T47D (cell line): ENCODE measurements at places on chromosomes 2 and 18.

DNA sequence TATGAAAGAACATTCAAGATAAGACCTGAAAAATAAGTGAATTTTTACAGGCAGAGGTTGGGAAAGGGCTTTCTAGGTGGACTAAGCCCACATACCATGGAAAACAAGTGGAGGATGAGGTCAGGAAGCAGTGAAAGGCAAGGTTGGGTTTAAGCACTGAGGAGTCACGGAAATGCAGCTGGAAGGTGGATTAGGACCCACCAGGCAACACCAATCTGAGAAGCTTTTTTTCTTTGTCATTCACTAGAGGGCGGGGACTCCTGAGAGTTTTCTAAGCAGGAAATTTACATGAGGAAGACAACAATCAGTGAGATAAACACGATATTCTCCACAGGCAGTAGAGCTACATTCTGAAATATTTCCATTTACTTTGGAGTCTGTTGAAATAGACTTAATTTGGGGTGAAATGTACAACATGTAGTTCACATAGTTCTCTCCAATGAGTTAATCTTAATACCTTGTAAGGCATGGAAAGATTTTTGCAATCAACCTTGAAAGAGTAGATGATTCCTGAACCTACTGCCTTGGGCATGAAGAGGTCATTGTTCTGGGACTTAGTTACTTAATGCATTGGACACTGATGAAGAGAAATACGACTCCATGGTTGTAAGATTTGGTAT, 40.7 kb downstream of the VIT start:
- DNase-seq, result no peak

DNA sequence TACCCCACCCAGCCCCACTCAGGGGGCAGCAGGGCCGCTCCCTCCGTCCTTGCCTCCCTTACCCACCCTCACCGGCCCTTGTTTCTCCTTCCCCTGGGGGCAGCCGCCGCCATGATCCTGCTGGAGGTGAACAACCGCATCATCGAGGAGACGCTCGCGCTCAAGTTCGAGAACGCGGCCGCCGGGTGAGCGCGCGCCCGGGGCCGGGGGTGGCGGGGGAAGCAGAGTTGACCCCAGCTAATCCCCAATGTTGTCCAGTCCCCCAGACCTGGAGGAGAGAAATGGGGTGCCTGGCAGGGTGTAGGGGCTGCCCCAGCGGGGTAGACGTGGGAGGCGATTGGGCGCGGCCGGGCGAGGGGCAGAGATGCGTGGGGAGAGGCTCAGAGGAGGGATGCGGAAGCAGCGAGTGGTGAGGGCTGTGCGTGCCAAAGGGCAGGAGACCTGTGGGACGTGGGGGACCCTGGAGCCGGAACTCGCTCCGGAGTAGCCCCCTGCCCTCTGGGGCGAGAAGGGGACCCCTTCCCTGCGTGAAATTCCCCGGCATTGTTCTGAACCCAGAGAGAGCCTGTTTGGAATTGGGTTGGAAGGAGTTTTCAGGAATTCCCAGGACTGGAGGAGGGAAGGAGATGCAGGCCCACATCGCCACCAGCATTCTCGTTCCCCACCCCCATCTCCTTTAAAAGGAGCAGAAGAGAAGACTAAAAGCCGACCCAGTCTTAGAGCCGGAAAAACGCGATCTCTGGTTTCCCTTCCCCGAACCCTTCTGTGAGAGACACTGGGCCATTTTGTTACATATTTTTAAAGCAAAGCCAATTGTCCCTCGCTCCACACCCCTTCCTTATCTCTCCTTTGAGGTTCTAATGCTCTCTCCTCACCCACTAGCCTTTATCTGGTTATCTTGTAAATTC, 625 bp downstream of the ARPC2 start:
- peak; percentile 38 for DNase-seq

DNA sequence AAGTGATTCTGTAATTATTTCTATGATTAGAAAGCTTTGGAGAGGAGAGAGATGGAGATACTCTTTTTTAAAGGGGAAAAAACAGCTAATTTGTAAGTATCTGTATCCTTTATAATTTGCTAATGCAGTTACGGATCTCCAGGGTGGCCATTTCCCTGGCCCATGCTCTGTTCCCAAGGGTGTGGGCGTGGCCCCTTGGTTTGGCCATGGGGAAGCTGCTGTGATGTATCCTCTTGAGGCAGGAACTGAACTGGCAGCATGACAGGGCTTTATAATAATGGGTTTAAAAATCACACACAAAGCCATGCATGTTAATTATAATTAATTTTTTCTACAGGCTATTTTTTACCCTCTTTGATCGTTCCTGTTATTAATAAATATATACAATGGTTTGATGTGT, 27.0 kb downstream of the TRAPPC12 start:
- no peak for DNase-seq

DNA sequence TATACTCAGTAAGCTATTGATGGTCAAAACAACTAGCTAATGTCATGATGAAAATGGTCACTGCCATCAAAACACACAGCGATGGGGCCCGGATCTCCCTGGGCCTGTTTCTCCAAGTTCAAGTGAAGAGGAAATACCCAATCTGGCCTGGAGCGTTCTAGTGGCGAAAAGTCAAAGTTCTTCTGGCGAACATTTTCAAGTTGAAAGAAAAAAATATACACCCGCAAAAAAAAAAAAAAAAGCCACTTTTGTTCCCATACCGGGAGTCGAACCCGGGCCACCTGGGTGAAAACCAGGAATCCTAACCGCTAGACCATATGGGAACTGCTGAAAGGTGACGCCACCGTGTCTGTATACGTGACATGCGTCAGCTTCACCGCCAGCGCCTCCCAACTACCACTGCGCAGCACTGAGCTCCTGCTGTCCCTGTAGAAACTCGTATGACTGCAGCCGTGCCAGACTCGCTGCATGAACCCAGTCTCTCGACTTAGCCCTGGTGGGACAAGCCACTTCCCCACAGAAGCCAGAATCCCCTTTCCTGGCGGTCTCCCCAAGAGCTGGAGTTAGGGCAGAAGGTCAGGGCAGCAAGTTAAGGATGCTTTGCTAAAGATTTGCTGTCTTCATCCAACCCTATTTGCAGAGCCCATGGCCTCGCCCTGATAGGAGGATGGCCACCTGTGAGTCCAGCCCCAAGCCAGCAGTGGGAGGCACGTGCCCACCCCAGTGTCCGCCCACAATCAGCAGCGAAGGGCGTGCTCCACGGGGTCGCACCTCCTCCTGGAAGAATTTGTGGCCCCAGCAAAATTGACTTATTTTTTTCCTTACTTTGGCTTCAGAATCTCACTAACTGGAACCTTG, 5.6 kb upstream of the IMP4 start:
- no peak for DNase-seq

DNA sequence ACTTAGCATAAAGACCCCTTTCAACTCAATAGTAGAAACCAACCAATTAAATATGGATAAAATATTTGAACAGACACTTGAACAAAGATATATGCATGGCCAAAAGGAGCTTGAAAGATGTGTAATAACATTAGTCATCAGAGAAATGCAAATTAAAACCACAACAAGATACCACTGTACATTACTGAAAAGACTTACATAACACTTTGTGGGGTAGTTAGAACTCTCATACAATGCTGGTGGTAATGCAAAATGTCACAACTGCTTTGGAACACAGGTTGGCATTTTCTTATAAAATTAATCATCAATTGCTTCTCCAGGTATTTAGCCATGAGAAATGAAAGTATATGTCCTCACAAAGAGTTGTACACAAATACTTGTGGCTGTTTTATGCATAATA, 60.7 kb downstream of the TTC27 start:
- DNase-seq, result no peak

- no peak for DNase-seq
These were observed 479 bp upstream of the ATP5F1A start for GRCh38 chr18:46098616-46098933.

DNA sequence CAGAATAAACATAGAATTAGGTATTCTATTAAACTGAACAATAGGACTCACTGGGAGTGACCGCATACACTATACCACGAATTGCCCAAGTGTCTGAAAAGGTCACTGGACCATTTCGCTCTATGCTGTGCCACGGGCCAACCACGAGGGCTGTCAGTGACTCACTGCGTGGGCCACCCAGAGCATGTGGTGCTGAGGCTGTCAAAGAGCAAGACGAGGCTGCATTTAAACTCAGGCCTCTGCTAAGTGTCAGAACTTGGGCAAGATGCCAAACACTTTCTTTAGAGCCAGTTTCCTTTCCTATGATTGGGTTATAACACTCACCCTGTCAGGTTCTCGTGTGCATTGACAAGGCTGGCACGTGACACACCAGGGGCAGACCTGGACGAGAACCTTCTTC, 97.5 kb downstream of the SH3YL1 start:
- no peak for DNase-seq

- no peak for DNase-seq
These were observed 78.3 kb upstream of the MBOAT2 start for GRCh38 chr2:9081750-9082149.

- DNase-seq, result no peak
These were observed 110.7 kb downstream of the RAB3GAP1 start for GRCh38 chr2:135162786-135163185.

DNA sequence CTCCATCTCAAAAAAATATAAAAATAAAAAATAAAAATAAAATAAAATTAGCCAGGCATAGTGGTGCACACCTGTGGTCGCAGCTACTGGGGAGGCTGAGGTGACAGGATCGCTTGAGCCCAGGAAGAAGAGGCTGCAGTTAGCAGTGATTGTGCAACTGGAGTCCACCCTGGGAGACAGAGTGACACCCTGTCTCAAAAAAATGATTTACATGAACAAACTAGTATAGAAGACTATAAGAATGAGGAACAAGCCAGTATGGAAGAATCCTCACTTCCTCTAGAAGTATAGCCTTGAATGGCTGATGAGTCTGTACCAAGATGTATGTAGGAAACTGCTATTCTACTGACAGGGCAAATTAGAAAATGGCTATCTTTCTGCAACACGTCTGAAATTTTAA, 10.9 kb downstream of the YES1 start:
- DNase-seq, result no peak
